Non-pigmented ciliary epithelial cell (primary cell): ENCODE measurements at places on chromosomes 12 and 14.

- no peak for DNase-seq
These were observed 88.0 kb upstream of the MAX start for GRCh38 chr14:65190312-65190711.

- DNase-seq: no peak
These were observed 12.7 kb downstream of the C14orf132 start for GRCh38 chr14:96051642-96052540.

GRCh38 chr12:2691006-2691344 lies 103.8 kb upstream of the FKBP4 start:
- no peak for DNase-seq

DNA sequence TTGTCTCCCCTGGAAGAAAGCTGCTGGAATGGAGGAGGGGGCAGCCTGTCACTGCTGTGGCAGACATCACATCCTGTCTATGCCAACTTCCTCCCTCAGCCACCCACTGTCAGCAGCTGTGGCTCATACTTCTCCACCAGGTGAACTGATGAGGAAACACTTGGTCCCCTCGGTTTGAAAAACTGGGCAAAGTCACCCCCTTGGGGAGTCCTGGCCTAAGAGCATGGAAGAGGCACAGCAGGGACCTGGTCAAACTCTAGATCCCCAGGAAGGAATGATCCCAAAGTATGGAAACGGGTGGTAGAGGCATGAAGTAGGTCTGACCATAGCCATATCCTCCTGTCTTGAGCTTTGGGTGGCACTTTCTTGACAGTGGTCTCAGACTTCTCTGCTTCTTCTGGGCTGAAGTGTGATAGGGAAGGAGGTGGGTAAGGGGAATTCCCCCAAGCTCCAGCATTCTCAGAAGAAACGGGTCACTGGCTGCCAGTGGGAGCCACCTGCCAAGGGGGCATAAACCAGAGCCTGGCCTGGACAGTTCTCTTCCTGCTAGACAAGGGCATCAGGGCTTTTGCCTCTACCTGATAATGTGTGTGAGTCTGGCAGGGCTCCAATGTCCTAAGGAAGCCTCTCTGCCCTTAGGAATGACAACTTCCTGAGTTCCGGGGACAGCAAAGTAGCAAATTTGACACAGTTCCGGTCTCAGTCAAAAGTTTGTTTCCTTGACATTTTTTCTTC lies 36.0 kb downstream of the FMNL3 start:
- DNase-seq: no peak

DNA sequence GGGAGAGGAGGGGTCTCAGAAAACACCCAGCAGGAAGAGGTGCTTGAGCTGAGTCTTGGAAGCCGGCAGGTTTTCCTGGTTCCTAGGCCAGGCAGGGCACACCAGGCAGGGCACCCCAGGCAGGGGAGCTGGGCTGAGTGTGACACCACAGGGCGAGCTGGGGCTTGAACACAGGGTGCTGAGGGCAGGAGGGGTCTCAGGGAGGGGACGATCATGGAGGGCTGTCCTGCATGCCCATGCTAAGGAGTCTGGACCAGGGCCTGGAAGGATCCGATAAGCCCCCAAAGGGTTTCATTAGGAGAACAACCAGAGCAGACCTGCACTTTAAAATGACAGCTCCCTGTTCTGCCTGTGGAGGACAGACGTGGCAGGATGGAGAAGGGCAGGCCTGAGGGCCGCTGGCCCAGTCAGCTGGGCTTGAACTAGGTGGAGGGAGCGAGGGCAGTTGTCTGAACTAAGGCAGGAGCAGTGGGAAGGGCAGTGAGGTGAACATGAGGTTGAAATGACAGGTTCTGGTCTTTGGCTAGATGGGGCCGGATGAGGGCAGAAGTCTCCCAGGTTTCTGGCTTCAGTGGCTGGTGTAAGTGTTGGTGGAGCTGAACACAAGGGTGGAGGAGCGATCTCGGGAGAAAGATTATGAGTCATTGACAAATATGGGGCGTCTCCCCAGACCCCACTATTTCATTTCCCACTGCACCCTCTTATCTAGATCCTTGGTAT lies 171.0 kb upstream of the PZP start:
- no peak for DNase-seq

DNA sequence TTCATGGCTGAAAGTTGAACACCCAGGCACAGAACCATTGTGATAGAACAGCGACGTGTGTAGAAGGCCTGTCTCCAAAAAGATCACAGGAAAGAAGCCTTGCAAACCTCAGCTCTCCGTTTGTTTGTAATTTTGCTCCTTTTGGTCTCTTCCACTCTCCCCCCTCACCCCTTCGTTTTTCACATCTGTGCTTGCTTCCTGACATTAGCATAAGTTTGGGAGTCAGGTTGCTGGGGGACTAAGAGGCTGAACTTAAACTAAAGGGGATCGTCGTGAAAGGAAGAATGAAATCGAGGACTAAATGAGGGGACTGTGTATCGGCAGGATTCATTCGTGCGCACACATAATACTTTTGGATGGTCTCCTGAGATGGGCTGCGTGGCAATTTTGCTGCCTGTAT lies 200.6 kb downstream of the BCAT1 start:
- DNase-seq: no peak

- DNase-seq: no peak
These were observed 415.7 kb upstream of the ATP2B1 start for GRCh38 chr12:90124289-90124688.

- DNase-seq: no peak
These were observed 16.0 kb downstream of the MRPL42 start for GRCh38 chr12:93483151-93483807.

- DNase-seq: no peak
These were observed 3.4 kb downstream of the ACTN1 start for GRCh38 chr14:68975667-68976066.

- peak; percentile 10 for DNase-seq
These were observed 74.5 kb downstream of the KCNK10 start for GRCh38 chr14:88248606-88249005.

DNA sequence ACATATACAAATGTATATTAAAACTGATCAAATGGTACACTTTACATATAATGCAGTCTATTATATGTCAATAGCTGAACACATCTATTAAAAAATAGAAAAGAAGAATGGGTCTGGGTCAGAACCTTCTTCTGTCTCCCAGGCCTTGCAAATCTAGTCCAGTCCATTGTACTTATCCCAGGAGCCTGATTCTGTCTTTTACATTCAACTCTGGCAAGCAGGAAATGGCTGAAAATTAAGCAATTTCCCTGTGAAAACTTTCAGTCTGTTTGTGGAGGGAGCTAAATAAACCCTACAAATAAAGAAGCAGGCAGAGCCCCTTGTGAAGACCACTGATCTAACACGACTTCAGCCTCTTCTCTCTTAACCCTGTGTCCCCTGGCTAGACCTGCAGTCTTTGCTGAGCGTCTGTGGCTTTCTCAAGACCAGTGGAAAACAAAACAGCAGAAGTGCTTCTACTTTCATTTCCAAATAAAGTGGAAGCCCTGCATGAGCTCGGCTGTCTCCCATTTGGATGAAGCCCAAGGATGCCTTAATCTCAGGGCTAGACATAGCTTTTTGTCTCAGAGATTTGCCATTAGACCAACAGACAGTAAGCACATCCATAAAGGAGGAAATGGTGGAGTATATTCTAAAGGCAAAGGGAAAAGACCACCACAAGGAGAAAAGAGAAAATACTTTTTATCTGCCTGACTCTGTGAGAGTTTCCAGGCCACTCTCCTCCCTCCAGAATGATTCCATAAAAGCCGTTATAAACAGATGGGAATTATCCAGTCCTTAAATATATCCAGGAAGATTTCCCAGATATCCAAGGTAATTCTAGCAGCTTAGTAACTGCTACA lies 48.2 kb downstream of the CRACR2A start:
- no peak for DNase-seq

DNA sequence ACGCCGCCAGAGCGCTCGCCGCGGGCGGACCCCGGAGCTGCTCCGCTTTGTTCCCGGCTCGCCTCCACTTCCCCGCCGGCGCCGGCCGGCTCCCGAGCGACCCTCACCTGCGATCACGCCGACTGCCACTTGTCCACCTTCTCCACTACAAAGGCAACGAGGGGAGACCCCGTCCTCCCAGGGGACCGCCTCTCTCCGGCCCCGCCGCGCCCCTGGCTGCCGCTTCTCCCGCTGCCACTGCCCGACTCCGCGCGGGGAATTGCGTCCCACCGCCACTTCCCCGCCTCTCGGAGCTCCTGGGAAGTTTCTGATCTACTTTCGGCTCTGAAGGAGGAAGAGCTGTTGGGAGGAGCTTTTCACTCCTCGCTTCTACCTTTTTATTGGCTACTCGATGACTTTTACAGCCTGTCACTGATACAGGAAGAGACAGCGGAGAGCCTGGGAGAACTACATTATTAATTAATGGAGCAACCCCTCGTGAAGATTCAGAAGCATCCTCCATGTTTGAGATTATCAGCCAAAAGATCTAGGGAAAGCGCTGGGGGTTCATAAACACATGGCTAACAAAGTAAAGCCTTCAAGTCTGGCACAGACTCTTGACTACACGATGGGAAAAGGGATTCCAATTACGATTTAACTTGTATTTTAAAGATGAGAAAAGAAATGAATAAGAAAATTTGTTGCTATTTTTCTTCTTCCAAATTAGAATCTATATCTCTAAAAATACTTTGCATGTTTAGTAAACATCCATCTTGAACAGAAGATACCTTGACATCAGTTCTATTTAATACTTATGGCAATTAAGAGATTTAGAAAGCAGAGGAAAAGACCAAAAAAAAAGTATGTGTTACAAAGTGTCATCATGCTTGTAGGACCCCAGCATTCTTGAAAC lies at the start of gene BAZ1A:
Gene BAZ1A, minus strand, starts transcription at position 330 of the 892 bp plus-strand sequence. CDS start 756 bp downstream, outside the sequence.
- DNase-seq: peak; percentile 63
